T47D (cell line): ENCODE measurements at places on chromosomes 11 and 22.

- no peak for DNase-seq
These were observed 33.4 kb upstream of the APOL5 start for GRCh38 chr22:35684270-35684700.

DNA sequence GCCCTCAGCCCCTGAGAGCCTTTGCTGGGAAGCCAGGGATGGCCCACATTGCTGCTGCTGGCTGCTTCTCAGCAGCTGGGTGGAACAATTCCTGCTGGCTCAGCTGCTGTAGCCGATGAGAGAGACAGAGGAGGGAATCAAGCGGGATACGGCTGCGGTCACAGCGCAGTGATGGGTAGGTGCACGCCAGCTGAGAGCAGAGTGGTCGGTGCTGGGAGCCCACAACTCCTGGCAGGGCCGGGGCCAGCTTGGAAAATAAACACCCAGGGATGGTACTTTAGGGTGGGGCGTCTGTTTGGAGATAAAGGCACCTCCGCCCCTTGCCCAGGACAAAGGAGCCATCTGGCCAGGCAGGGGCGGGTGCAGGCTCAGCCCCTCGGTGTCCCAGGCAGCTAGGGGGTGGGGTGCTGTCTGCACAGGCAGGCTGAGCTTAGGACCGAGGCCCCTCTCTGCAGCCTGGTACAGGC lies 480.5 kb downstream of the MIAT start:
- no peak for DNase-seq

- DNase-seq = no peak
These were observed 91.5 kb upstream of the BLID start for GRCh38 chr11:122207505-122207904.

GRCh38 chr11:19770277-19770676 lies 57.6 kb downstream of the NAV2 start:
- no peak for DNase-seq

DNA sequence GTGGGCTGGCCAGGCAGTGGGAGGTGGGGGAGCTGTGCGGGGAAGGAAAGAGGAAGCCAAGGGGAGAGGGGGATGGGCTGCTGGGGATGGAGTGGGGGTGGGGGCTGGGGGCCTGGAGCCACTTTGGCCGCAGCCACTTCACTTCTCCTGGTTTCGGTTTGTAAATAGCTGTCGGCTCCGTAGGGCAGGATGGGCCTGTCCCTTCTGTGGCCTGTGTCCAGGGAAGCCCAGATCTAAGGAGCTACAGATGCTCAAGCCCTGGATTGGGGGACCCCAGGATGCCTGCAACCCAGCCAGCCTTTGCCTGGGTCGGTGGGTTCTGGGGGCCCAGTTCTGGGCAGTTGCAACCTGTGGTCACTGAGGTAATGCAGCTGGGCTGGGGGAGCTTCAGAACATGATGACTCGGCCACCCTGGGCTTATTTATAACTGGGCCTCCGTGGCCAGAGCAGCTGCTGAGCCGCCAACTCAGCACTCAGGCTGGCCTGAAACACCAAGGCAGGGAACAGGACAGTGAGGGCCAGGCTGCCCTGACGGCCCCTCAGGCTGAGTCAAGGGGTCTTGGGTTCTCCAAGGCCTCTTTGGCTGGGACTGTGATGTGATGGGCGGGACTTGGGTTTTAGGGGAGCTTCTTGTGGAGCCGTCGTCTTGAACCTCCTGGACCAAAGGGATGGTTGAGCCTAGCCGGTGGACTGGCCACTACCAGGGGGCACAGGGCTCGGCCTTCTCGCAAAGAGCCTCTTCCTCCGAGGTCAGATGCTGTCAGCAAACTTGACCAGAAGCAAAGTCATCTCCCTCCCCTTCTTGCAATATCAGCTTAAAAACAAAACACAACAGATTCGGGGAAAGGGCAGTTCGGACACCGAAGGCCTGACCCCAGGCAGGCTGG lies 15.0 kb upstream of the SLC39A13 start:
- no peak for DNase-seq

GRCh38 chr22:46081831-46082210 lies 68.5 kb upstream of the PPARA start:
- no peak for DNase-seq
